ENCODE measurements at places on chromosomes 11 and 22.

DNA sequence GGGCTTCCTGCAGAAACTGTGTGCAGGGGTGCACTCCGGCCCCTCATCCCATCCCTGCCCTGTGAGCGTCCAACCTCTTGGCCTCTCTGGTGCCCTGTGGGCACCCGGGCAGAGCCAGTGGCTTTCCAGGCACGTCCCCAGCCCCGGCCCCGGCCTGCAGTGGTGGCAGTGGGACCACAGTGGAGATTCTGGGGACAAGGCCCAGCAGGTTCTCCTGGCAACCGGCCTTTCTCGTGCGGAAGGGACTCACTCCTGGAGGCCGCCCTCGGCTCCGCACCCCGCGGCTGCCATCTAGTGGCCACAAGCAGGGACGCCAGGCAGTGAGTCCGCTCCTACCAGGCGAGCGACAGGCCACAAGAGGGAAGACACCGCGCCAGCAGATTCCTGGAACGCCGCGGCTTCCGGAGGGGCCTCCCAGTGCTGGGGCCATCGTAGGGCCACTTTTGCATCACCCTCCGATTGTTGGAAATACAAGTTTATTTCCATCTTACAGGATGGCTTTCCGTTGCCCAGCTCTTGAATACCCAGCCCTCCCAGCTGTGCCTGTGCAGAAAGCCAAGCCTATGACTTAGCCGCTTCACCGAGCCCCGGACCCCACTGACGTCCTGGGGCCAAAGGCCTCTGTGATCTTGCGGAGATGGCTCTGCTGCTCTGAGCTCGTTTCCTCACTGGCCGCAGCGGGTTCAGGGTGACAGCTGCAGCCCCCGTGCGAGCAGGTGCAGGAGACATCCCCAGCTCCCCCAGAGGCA is 357.3 kb downstream of the CTTN start:
- peak; percentile 9 for DNase-seq

GRCh38 chr11:105377870-105378269 is 232.0 kb upstream of the GRIA4 start:
- DNase-seq: no peak

GRCh38 chr11:112814168-112814567 is 147.1 kb upstream of the NCAM1 start:
- DNase-seq: no peak

DNA sequence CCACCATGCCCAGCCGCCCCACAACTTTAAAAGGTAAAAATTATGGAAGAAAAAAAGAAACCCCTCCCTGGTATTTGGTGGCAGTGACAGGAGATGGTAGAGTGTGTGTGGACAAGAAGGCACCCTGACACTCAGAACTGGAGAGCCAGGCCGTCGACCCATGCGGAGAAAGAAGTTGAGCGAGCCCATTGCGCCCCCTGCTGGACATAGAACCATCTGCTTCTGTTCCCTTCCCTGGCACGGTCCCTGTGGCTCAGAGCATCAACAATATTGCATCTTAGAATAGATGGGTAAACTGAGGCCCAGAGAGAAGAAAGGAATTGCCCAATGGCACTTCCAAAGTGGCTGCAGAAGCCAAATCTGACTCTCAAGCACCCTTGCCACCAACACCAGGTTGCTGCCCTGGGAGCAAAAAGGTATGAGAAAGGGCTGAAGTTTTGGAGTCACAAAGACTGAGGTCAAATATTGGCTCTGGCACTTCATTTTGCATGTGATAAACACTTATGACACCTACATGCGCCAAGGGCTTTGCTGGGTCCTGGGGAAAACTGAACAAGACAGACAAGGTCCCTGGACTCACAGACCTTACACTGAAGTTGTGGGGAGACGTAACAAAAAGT is 8.6 kb downstream of the MRPL11 start:
- peak; percentile 47 for DNase-seq

DNA sequence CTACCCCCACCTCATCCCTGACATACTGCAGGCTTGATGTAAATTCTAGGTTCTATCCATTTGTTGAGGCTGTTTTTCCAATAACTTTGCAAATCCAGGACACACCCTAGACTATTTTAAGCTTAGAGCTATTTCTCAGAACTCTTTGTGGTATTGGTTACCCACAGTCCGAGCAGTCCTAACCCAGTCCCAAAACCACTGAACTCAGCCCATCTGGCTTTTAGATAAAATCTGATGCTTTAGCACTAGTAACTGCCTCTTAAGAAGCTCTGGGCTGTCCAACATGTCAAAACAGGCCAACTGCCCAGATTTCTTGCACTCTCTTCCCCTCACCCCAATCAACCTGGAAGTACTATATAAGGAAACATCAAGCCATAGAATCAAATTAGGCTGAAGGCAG is 344.4 kb upstream of the CADM1 start:
- no peak for DNase-seq

DNA sequence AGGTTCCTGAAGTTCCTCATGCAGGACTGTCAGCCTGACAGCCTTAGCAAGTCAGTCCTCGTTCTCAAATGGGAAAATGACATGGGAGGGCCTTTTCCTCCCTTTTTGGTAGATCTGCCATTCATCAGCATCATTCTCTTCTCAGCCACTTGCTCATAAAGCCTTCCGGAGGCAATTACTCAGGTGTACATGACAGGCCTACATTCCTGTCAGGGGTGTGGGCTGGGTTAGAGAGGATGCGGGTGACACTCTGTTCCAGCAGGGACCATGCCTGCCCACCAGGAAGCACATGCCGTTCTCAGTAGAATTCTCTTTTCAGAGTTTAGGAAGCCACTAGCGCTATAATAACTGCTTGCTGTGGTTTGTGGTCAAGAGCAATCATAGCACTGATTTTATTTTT is 24.2 kb upstream of the ANKK1 start:
- DNase-seq: no peak

DNA sequence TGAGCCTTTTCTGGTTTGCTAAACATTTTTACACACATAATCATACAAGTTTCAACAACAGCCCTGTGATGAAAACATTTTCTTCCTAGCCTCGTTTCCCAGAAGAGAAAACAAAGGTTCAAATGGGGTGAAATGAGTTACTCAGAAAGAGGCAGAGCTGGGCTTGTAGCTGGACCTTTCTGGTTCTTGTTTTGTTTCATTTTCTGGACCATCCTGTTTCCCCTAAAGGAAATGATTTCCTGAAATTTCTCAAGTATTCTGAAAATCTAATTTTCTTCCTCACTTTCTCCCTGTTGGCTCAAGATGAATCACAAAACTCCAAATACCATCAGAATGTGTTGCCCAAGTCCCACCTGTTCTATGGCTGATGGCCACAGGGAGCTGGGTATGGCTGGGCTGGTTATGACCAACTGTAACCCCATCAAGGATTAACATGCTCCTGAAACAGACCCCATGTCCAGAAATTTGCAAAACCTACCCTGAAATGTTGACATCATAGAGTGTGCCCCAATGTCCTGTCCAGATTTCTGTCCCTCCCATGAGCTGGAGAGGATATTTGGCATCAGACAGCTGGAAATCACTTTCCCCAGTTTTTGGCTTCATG is 6.7 kb upstream of the APOL4 start:
- no peak for DNase-seq

GRCh38 chr11:26078231-26078821 is 253.6 kb upstream of the ANO3 start:
- no peak for DNase-seq

DNA sequence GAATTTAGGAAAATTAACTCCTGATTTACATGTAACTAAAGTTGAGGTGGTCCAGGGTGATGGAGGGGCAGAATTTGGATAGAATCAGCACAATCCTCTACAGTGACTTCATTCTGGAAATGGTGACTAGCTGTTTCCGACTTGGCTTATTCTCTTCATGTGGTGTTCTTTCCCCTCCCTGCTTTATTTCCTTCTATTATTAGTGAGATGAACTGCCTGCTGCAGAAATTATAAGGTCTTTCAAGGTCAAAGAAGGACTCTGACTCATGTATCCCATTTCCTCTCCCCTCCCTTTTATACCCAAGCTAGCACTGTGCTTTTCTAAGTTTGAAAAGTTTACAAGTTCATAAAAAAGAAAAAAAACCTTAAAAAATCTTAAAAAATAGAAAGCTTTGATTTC is 12.2 kb upstream of the MRPL17 start:
- no peak for DNase-seq
